Mesendoderm (in vitro differentiated cells): ENCODE measurements at places on chromosomes 13 and 19.

DNA sequence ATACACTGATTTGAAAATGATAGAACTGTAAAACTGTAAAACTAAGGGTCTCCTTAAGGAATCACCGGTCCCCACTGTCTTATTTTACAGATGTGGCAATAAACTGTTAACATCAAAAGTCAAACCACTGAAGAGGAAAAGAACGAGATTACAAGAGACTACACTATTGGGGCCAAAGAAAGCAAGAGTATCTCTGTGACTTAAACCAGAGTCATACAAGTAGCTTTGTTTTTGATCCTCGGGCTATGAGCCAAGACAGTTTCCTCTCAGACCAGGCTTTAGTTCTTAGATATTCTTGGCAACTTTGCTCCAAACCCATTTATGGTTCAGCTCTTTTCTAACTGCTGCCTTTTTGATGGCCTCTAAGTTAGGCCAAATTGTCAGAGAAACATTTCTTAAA, 113.8 kb downstream of the TBC1D4 start:
- DNase-seq, result no peak

GRCh38 chr19:7729211-7729610, 2.7 kb downstream of the CLEC4G start:
- no peak for DNase-seq

DNA sequence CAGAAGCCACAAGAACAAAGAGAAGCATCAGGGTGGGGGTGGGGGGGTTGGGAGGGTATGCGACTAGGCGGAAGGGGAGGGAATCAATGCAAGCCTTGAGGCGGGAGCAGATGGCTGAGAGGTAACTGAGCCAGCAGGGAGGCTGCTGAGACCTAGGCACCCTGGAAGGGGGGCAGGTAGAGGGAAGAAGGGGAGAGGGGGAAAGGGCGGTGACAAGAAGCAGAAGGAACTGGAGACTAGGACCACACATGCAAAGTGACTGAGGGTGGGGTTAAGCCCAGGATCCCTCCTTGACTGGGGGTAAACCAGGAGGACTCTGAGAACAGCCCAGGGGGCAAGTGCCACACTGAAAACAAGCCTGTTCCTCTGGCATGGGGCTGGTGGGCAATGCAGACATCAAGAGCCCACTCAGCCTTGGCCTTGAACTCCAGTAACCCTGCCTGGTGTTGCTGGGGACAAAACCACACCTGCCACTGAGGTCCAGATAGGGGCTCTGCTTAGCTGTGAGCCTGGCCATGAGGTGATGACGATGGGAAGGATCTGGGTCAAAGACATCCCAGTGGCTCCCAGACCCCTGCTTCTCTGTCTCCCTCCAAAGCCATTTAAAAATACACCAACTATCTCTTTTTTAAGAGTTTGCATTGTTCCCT, 20.3 kb downstream of the OPA3 start:
- DNase-seq, result peak; percentile 60

GRCh38 chr13:106362707-106363106, 172.8 kb downstream of the EFNB2 start:
- DNase-seq, result no peak

GRCh38 chr13:36362251-36362650, 16.1 kb upstream of the SPART start:
- DNase-seq, result no peak

DNA sequence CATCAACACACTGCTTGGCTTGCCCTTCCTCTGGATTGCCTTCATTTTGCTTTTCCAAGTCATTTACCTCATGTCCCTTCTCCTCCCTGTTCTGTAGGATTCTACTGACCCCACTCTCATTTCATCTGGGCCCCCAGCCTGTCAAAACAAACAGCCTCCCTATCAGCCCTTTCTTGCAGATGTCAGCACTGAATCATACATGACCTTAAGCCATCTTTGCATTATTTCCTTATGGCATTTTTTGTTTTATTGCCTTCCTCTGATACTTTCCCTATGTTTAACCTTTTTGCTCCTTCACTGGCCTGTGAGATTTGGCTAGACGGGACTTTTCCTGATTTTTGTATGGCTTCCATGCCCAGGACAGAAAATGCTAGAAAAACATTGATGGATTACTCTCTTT, 8.7 kb downstream of the LRCH1 start:
- DNase-seq, result no peak

DNA sequence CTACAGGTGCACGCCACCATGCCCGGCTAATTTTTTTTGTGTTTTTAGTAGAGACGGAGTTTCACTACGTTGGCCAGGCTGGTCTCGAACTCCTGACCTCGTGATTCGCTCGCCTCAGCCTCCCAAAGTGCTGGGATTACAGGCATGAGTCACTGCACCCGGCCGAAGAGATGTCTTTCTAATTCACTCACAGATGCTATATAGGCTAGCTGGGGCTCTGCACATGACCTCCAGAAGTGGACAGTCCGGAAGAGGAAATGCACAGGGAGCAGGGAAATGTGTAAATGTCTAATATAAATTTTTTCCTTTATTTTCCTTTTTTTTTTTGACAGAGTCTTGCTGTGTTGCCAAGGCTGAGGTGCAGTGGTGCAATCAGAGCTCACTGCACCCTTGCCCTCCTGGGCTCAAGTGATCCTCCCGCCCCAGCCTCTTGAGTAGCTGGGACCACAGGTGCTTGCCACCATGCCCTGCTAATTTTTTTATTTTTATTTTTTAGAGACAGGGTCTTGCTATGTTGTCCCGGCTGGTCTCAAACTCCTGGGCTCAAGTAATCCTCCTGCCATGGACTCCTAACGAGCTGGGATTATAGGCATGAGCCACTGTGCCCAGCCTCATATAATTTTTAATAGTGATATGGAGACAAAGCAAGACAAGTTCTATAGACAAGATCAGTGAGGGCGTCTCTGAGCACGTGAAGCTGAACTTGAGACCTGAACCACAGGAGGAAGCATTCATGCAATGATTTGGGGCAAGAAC, 8.4 kb downstream of the GIPC1 start:
- DNase-seq, result no peak

- no peak for DNase-seq
Observed at GRCh38 chr13:44197791-44198770, 175.5 kb upstream of the SERP2 start.

- DNase-seq, result no peak
Observed at GRCh38 chr19:38841787-38842438, 7.9 kb downstream of the HNRNPL start.

GRCh38 chr13:99332456-99332855, 25.3 kb upstream of the GPR183 start:
- DNase-seq, result no peak

DNA sequence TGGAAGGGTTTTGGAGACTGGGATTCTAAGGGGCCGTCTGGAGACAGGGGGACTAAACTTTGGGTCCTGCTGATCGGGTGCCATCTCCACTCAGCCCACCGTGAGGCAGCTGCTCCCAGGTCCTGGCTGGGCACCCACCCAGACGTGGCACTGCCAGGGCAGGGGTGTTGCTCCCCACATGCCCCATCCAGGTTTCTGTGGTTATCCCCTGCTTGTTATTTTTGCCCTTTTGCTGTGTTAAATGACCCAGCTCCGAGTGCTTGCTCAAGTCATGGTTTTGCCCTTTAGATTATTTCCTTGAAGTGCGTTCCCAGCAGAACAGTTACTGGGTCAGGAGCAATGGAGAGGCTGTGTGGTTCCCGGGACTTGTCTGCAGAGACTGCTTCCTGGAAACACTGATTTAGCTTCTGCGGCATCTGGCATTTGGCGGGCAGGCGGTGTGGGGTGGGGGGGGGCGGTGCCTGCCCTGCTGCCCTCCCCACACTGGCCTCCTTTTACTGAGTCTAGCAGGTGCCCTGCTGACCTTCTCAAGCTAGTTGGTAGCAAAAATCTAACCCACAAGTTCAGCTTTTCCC, 1.9 kb downstream of the RAB11B start:
- no peak for DNase-seq

- no peak for DNase-seq
Observed at GRCh38 chr19:4566402-4567051, 7.0 kb upstream of the SEMA6B start.

GRCh38 chr19:55353803-55354697, 469 bp downstream of the COX6B2 start:
- peak; percentile 75 for DNase-seq

- DNase-seq, result no peak
Observed at GRCh38 chr19:650121-650520, 10.4 kb downstream of the FGF22 start.

- DNase-seq, result no peak
Observed at GRCh38 chr13:40220299-40220935, 446.0 kb downstream of the FOXO1 start.

DNA sequence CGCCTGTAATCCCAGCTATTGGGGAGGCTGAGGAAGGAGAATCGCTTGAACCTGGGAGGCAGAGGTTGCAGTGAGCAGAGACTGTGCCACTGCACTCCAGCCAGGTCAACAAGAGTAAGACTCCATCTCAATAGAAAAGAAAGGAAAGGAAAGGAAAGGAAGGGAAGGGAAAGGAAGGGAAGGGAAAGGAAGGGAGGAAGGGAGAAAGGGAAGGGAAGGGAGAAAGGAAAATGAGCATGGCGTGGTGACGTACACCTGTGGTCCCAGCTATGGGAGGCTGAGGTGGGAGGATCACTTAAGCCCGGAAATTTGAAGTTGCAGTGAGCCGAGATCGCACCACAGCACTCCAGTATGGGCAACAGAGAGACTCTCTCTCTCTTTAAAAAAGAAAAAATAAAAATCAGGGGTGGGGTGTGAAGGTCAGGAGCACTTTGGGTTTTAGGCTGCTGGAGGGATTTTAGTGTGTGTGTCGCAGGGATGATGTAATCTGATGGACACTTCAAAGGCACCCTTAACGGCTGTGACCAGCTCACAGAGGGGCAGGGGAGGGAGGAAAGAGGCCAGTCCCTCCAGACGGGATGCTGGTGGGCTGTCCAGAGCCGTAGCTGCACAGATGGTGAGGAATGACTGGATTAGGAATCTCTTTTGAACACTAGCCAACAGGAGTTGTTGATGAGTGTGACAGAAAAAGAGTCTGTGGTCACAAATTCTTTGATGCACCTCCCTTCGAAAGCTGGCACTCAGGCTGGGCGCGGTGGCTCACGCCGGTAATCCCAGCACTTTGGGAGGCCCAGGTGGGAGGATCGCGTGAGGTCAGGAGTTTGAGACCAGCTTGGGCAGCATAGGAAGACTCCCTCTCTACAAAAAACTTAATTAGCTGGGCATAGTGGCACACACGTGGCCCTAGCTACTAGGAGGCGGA, 27.6 kb downstream of the TMPRSS9 start:
- DNase-seq, result no peak

DNA sequence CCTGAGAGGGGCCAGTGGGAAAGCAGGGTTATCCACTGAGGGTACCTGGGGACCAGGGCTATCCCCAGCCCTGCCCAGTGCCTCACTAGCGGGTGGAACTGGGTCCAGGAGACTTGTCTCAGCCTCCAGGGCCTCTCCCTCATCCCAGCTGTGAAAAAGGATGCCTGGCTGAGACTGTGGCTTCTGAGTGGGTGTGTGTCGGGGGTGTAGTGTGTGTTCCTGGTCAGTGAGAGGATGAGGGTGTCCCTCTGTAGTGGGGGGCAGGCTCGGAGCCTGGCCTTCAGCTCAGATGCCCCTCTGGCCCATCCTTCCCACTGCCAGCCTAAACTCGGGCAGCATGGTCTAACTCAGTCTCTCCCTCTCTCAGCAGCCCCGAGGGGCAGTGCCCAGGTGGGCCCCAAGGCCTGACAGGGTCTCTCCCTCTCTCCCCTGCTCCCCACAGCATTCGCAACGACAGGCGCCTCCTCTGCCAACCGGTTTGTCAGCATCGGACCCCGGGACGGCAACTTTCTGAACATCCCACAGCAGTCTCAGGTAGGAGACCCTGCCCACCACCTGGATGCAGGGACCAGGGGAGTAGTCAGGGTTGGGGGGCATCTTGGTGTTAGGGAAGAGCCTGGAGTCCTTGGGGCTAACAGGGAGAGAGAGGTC, 12.7 kb downstream of the LYL1 start:
- no peak for DNase-seq

DNA sequence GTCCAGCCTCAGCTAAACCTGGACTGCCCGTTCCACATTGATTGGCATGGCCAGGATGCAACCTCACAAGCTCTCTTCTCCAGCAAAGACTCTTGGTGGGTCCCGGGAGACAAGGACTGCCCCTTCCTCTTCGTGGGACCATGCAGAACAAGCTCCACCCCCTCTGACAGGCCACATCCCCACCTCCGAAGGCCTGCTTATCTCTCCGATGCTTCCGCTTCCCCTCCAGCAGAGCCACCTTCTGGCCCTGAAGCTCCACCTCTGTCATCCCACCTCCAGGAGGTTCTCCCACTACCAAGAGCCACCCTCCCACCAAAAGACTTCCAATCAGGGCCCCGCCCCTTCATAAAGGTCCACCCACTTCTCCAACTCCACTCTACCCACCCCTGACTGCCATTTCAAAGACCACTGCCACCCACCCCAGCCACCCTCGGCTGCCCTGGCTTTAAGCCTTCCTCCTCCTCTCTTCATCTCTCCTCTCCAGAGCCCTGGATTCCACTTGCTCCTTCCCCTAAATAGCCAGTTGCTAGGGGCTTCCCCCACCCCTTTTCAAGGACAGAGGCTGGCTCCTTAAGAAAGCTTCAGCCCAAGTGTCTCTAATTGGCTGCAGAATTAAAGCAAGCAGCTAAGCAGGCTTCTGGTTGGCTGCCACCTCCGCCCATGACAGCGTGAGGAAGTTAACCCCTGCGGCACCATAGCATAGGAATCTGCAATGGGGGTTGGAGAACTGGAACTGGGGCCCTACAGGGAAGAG, 9.9 kb downstream of the LRFN1 start:
- DNase-seq, result peak; percentile 78

DNA sequence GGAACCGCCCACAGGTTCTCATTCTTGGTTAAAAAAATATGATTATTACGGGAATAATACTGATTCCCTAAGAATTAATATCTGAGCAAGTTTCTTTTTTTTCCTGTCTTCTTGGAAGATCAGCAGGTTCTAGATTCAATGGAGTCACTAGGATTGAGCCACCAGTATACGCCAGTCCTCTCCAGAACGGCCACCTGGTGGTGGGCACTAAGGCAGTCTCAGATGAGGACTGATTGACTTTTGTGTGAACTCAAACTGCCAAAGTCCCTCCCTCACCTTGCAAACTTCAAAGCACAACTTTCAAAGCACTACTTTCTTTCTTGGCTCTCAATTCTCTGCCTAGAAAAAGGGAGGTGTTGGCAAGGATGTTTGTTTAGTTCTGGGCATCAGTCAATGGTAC, 33.3 kb upstream of the ALOX5AP start:
- peak; percentile 22 for DNase-seq

DNA sequence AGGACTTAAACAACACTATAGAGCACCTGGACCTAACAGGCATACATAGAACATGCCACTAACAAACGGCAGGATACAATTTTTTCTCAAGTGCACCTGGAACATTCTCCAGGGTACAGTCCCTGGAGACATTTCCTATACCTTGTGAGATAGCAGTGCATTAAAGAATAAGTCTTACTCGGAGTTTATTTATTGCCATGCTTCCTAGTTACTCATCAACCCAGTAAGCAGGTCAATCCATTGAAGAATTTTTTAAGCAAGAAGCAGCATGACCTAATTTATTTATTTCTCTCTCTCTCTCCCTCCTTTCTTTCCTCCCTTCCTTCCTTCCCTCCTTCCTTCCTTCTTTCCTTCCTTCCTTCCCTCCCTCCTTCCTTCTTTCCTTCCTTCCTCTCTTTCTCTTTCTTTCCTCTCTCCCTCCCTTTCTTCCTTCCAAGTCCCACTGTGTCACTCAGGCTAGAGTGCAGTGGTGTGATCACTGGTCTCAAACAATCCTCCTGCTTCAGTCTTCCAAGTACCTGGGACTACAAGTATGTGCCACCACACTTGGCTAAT, 6.6 kb upstream of the TFDP1 start:
- DNase-seq, result no peak

- DNase-seq, result no peak
Observed at GRCh38 chr13:100275746-100276145, 186.9 kb downstream of the PCCA start.
